A549 treated with Hydrocortisone at 1 μM for 4 hours (cell line): ENCODE measurements at places on chromosomes 12 and 14. TPM values are rescaled to one million over a fixed set of nuclear protein-coding genes. Genes with fewer than 3 reads are reported as not detected.

KRT2 gene
- total RNA-seq, result not detected in 5 replicates

CLEC9A gene
- not detected in 5 replicates for total RNA-seq

IRAK3 gene
- total RNA-seq, result 0.77 to 1.5 TPM (median 1.2 TPM) in 5 replicates

FOXG1 gene
- total RNA-seq, result 0.13 to 0.22 TPM (median 0.18 TPM) in 5 replicates

C1QL4 gene
- 4.8 to 7.6 TPM (median 6.3 TPM) in 5 replicates for total RNA-seq

ST8SIA1 gene
- not detected in 5 replicates for total RNA-seq

BICD1 gene
- 12.1 to 14.0 TPM (median 13.3 TPM) in 5 replicates for total RNA-seq

EPYC gene
- total RNA-seq, result not detected in 5 replicates

SPIC gene
- total RNA-seq, result not detected in 5 replicates
